ENCODE measurements at places on chromosomes 5 and 9.

DNA sequence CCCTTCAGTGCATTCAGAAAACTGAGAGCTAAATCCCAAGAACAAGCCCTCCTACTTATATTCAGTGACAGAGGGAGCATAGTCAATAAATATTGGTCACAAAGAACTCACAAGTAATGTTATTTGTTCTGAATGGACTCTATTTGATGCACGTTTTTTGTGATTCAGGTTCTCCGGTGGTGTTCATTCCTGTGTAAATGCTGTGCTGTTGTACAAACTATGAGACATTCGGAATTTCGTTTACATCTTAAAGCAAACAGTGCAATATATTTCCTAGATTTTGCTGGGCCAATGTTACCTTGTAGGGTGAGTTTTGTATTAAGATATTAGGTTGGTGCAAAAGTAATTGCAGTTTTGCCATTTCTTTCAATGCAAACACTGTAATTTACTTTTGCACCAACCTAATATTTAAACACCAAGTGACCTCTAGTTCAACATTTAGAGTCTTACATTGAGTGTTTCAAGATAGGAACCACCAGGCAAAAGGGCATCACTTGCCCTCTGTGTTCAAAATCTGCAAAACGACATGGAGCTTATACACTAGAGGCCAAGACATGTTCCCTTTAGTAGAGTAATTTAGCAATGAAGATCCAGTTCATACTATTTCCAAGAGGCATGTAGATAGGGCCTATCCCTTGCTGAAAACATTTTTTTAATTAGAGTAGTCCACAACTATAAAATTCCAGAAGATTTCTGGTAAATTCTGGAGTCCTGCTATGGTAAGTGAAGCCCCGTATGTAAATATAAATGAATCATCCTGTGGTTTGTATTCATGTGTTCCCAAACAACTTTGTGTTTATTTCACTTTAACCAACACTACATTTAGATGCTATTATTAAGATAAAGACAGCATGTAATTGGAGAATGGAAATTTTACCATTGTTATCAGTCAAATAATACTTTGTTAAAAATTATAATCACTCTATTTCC lies 444.0 kb upstream of the PTGER4 start:
- no peak for DNase-seq

- DNase-seq = no peak
Observed at GRCh38 chr5:165576678-165577275, 2071.4 kb downstream of the MAT2B start.

GRCh38 chr5:169450464-169450863 lies 133.1 kb upstream of the SPDL1 start:
- DNase-seq = no peak

DNA sequence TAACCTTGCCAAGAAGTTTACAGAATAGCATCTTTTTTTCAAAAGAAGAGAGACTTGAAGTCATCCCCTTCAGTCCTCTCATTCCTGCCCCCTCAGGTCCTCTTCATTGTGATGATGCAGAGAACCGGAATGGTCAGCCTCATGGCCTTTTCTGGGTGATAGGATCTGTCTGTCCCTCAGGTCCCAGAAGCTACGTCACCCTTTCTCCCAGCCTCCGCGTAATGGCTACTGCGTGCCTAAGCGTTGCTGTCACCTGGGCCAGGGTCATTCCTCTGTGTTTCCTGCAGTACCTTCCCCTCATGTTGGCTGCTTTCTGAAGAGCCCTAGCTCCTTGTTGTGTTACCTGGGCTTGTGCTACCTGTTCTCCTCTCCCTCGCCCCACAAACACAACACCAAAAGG lies 4.7 kb downstream of the PIK3R1 start:
- no peak for DNase-seq
